ENCODE measurements at places on chromosomes 5 and 9. TPM values are rescaled to one million over a fixed set of nuclear protein-coding genes. Genes with fewer than 3 reads are reported as not detected.
A peak's percentile ranks its signal among the peaks of the same experiment; 100 is the strongest.

DNA sequence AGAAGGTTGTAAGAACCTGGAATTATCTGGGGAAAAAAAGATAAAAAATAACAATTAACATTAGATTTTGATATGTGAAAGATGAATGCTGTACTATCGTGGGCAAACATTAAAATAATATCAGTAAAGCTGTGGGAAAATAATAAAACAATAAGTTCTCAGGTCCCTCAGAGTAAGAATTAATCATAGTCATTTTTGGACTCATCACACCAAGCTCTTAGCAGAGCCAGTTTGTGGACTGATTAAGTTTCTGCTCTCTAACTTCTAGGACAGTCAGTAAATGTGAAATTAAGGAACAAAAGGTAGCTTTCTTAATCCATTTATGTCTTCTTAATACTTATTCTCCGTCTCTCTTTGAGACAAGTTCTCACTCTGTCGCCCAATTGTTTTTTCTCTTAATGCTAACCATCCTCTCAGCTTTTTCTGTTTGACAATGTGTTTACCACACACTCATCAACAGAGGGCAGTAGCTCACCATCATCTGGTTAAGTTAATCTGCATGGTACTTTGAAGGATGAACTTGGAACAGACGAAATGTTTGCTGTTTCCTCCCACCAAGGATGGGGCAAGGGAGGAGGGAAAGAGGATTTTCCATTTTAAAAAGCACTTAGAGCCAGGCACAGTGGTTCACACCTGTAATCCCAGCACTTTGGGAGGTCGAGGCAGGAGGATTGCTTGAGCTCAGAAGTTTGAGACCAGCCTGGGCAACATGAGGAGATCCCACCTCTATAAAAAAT, 5.3 kb upstream of the ACO1 start:
- peak; percentile 39 for DNase-seq

GRCh38 chr9:135608999-135609317, 30.4 kb downstream of the GLT6D1 start:
- no peak for DNase-seq

DNA sequence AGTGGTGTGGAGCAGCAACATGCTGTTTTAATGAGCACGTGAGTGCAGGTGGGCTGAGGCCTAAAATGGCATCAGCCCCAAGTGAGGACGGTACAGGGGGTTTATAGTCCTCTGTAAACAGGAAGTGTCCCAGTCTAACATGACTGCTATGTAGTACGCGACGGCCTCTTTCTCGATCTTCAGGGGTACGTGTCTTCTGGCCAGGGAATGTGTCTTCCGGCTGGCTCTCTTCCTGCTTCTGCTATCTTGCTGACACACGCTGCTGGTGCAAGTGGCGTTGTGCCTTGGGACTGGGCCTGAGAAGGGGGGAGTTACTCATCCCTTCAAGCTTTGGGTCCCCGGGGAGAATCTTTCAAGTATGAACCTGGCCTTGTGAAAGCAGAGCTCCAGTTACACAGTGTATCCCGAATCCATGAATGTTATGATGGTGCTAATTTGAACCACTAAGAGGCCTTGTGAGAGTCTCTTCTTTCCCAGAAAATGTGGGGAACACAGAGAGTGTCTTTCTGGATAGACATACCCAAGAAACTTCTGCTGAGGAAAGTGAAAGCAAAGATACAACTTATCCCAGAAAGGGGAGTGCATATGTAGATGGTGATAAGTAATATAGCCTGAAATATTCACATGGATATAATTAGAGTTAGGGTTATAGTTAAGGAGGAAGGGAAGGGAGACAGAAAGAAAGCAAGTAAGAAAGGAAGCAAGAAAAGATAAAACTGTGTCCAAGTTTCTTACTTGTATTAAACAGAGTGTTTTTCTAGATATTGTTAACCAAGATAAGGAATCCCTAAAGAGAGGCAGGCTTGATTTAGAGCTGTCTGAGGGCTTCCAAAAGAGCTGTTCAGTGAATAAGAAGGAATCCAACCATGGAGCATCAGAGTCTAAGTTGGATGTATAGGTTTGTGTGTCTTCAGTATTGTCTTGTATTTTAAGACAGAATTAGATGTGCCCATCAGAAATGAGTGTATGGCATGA, 35.5 kb upstream of the ANXA2R start:
- DNase-seq = no peak

ANKRD18A gene
- 1.5 TPM for total RNA-seq

DNA sequence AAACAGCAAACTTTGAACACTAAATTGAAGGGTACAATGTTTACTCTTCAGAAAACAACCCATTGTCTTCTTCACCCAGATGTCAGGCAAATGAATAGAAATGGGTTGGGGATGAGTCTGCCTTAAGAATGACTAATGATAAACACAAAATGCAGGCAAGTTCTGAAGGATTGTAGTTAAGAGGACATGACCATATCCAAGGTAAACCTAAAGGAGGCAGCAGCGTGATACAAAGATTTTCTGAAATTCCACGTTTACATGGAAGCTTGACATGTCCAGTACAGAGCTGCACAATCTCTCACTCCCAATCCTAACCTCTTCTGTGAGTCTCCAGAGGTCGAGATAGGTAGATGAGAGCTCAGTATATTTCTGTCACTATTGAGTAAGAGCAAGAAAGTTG, 1263.2 kb upstream of the CDH6 start:
- DNase-seq = no peak

DNA sequence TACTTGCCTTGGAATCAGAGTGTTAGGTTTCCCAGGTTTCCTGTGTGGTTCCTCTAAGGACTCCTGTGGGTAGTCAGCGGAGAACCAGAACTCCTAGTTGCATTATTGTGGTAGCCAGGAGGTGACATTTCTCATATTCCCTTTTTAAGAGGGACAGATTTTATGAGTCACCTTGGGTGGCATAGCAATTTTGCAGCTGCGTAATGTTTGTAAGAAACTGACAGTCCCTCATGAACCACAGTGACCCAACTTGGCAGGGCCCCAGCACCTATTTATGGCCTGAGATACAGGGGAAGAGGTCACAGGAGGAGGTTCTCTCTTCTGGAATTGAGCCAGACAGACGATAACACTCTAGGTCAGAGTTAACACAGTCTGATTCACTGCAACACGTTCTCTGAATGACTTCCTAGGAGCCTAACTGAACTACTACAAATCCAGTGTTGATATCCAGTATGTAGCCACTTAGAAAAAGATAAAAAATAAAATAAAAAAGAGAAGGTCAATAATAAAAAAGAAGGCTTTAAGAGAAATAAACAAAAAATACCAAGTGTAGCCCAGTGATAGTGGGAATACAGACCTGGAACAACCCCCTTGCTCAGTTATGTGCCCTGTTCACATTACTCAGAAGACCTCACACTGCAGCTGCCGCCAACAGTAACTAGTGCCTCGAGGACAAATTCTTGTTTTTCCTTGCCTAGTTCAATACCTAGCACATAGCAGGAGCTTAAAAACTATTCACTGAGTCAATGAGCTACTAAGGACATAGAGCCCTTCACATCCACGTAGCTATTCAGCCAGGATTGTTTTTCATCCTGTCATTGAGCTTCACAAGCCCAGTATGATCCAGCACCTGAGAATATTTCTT, 50.7 kb upstream of the VLDLR start:
- DNase-seq = no peak

RRAGA gene
- 38.4 TPM for total RNA-seq

DNA sequence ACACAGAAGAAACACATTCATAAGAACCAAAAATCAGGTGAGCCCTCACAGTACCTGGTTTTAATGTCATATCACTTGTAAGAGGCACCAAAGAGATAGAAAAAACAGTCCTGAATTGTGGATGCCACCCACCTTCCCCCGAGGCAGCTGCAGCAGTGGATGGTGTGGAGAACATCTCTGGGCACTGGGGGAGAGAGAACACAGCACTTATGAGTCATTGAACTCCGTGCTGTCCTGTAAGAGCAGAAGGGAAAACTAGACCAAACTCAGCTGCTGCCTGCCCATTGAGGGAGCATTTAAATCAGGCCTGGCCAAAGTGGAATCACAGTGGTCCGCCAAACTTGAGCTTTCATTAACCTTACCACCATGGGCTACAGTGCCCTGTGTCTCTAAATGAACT, 296.2 kb downstream of the SPATA31D1 start:
- no peak for DNase-seq

FKBP15 gene
- 23.2 TPM for total RNA-seq
